ENCODE measurements at places on chromosomes 7 and 10.

DNA sequence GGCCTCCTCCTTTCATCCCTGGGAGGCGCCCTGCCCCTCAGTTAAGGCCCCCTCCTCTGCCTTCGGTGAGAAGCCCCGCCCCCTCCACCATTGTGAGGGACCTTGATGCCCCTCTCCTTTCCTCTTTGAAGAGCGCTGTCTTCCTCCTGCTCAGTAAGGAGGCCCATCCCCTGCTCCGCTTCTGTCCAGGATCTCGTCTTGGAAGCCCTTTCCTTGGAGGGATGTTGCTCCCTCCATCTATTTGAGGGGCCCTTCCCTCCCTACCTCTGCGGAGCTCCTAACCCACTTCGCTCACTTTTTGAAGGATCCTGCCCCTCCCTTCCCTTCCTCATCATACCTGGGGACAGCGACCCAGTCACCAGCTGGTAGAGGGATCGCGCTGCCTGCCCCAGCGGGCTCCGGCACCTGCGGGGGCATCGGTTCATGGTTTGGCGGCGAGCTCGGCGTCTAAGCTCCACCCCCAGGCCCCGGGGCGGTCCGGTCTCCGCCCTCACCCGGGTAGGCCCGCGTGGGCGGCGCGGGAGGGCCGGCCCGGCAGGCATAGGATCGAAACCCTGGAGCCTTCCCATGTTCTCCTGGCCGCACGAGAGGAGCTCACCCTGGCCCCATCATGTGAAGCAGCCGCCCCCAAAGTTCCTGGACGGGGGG lies 4.1 kb downstream of the KCNIP2 start:
- DNase-seq = no peak

- DNase-seq = no peak
These were observed 46.9 kb upstream of the SFMBT2 start for GRCh38 chr10:7457478-7458316.

- no peak for DNase-seq
These were observed 93.0 kb downstream of the LYZL2 start for GRCh38 chr10:30536578-30536977.

GRCh38 chr7:31819031-31819430 lies 132.0 kb downstream of the PPP1R17 start:
- DNase-seq = no peak

GRCh38 chr10:1183701-1184100 lies 127.5 kb downstream of the WDR37 start:
- no peak for DNase-seq

- DNase-seq = no peak
These were observed 40.5 kb downstream of the ITIH5 start for GRCh38 chr10:7626283-7626682.

DNA sequence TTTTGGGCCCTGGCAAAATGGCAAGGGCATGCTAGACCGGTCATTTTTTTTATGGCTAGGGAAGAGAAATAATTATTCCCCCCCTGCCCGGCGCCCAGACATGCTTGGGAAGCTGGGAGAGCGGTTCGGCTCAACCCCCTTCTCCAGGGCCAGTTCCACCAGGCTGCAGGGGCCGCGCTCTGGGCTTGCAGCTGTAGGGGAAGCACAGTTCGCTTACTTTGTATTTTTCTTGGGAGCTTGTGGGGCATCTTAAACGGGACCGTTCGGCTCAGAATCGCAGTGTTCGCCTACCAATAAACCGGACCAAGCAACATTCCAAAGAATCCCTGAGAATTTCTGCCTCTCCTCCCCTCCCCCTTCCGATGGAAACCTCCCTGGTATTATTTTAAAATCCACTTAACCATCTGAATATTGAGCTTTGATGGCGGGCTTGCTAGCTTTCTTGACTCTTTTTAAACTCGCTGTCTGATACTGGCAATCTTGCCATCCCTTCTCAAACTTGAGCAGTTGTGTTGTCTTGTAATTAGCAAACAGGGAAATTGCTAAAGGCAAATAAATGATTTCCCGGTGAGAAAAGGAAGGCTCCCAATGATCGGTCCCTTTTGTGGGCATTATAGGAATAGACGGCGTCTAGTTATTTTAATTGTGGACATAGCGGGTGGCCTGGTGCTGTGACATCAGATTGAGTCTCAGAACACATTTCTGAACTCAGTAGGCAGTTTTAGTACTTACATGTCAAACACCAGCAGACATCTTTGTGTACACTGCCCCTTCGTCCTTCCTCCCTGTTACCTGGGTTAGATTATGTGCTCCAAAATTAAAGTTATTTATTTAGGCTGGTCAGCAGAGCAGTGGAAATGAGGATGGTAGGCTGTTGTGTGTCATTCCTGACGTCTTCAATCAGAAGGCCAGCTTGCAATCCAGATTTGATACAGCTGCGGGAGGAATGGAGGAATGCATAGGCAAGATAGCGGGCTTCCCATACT lies 3.4 kb downstream of the TCF7L2 start:
- DNase-seq = peak; percentile 53

DNA sequence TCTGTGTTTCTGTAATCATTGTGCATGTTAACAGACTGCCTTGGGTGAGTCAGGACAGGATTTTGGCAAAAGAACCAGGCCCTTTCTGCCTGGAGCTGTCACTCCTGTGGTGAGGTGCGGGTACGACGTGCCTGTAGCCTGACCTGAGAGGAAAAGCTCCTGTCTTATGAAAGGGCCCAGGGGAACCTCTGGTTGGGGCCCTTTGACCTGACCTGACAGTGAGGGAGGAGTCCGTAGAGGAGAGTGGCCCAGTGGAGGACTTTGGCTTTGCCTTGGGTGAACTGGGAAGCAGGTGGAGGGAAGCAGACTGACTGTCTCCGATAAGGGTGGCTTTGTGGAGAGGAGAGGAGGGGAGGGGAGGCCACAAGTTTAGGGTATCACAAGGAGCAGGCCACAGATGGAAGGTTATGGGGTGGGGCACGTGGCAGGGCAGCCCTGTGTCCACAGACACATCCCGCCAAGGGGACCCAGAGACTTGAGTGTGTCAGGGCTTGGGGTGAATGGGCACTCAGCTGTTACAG lies 6.9 kb downstream of the PFKP start:
- DNase-seq = no peak

DNA sequence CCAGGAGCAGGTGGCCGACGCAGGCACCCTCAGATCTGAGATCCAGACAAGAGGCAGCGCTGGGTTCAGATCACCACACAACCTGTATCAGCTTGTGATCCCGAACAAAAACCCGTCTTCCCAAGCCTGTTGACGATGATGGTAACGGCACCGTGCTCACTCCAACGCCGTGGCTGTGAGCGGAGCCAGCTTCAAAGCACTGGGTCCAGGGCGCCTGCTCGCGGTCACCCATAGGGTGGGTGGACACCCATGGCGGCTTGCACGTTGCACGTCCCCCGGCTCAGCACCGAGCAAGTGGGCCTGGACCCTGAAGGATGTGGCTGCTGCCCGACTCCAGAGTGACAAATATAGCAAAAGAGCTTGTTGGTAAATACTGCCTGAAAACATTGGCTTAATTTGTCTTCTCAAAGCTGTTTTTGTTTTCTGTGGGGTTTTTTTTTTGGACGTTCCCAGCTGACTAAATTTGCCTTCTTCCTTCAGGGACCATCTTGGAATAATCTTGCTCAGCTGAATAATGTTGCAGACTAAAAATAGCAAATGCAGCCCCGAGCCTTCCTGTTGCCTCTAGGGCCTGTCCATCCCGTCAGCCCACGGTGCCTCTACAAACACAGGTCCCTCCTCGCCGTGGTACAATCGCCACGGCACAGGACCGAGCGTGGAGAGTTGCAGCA lies 41.0 kb downstream of the FOXK1 start:
- no peak for DNase-seq

DNA sequence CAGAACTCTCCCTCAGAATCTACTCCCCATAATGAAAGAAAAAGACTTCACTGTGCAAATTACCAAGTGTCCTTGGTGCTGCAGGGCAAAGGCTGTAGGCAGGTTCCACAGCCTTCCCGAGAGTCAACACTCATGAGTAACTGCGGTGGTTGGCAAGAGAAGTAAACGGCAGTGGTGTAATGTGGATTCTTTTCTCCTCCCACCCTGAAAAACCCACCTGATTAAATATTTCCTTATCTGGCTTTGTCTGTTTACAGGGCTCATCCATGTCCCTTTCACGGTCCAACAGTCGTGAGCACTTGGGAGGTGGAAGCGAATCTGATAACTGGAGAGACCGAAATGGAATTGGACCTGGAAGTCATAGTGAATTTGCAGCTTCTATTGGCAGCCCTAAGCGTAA lies 300.9 kb downstream of the BICC1 start:
- DNase-seq = no peak

- DNase-seq = no peak
These were observed 7.7 kb downstream of the AIFM2 start for GRCh38 chr10:70124918-70125317.

- DNase-seq = no peak
These were observed 2.3 kb downstream of the DNMBP start for GRCh38 chr10:100007231-100008141.

DNA sequence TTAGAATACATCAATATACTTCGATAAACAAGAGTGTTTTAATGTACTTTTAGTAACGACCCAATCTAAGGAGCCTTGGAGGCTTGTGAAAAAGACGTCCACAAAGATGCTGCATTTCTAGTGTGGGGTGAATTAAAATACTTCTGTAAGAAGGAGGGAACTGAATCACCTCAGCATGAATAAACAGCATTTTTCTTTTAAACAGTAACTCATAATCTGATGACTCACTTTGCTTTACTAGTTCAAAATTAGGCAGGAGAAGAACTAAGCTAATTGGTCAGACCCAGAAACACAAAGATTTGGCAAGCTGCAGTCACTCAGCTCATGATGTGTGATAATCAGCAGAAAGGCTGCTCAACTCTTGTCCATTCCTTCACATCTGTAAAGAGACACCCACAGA lies 24.2 kb downstream of the NCOA4 start:
- DNase-seq = no peak

DNA sequence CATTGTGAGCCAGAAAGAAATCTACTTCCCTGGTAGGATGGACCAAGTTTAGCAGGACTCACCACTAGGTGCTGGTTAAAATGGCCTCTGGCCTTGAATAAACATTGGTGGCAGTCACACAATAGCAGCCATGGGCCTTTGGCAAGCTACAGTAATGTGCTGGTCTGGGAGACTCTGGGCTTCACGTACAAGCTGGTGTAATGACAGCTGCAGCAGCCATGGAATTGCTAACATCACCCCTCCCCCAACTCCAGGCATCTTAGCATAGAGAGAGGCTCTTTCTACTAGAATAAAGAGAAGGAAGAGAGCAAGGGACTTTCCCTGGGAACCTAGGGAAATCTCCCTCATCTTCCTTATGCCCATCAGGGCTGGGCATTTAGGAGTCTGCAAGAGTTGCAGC lies 205.1 kb upstream of the SEMA3A start:
- DNase-seq = no peak

DNA sequence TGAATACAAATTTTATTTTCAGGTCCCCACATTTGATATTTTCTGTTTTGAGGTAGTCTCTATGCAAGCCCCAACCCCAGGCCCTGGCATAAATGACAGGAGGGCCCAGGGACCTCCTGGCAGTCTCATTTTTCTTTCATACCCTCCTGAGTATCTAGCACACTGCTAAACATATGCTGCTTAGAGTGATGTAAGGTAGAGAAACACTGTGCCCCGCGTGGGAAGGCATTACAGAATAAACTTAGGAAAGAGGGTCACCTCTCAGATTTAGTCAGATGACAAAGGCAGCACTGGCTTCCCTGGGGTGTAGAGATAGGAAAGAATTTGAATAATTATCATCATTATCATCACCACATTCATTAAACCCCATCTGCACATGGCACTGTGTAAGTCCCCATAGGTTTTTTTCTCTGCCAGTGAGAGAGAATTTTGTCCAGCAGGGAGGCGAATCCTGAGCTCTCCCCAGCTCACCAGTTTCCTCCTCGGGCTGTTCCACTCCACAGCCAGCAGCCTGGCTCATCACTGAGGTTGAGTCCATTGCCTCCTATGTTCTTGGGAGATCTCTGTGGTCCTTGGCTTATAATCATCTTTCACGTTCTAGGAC lies 507.3 kb upstream of the GALNT17 start:
- no peak for DNase-seq

- peak; percentile 48 for DNase-seq
These were observed 538 bp downstream of the AHCYL2 start for GRCh38 chr7:129225206-129225930.

DNA sequence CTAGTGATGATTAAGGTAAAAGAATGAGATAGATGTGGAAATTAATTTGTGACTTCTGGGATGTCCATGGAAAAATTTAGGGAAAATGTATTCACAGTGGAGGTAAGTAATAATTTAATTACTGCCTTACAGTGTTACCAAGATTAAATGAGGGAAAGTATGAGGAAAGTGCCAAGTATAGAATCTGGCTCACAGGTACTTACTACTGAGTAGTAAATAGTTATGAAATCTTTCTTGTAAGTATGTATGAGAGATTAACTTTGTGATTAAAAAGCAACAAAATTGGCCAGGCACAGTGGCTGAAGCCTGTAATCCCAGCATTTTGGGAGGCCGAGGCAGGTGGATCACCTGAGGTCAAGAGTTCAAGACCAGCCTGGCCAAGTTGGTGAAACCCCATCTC lies 42.1 kb downstream of the RSBN1L start:
- DNase-seq = no peak

DNA sequence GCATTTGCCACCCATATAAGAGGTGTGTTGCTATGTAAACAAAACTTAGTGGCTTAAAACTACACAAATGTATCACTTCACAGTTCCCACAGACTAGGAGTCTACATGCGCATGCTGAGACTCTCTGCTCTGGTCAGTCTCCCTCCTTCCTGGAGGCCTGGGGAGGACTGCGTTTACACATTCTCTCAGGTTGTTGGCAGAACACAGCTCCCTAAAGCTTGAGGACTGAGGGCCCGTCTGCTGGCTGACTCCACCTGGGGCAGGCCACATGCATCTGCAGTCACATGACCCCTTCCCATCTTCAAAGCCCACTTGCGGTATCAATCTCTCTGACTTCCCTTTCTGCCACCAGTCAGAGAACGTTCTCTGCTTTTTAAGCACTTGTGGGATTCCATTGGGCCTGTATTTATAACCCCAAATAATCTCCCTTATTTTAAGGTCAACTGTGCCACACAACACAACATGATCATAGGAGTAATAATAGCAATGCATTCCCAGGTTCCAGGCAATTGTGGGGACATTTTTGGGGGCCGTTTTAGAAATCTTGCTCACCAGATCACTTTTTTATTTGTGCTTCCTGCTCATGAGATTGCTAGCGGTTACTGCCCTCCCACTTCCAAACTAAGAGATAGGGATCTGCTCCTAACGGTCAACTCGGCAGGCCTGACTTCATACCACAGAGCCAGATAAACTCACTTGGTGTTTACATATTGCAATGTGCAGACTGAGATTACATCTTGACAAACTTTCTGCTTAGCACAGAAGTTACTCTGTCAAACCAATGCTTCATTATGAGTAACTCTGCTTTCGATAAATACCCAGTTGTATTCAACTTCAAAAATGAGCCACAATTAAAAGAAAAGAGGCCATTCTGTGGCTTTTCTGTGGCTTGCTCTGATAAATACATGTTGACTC lies 96.3 kb downstream of the ALOX5 start:
- DNase-seq = peak; percentile 8

GRCh38 chr7:24573554-24574338 lies 494 bp downstream of the PALS2 start:
- peak; percentile 62 for DNase-seq

GRCh38 chr10:63633677-63634487 lies 112.7 kb downstream of the REEP3 start:
- peak; percentile 40 for DNase-seq

Data from brain microvascular endothelial cell (primary cell).